Activated CD8-positive, alpha-beta memory T cell treated with anti-CD3 and anti-CD28 coated beads for 48 hours (primary cell): ENCODE measurements at places on chromosomes 1 and 21.

DNA sequence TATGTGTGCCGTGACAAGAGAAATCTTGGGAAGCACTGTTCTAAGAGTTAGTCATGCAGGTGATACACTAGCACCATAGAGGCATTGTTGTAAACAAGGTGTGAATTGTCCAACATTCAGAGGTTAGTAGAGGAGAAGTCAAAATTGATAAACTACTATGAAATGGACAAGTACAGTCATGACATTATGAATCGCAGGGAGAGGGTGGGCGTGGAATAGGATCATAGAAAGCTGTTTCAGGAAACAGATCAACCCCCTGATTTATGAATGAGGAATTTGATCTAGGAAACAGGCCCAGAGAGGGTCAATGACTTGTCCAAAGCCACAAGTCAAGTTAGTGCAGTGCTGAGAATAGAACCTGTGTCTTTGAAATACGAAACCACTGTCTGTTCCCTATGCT, 58.5 kb upstream of the LAX1 start:
- DNase-seq = no peak

DNA sequence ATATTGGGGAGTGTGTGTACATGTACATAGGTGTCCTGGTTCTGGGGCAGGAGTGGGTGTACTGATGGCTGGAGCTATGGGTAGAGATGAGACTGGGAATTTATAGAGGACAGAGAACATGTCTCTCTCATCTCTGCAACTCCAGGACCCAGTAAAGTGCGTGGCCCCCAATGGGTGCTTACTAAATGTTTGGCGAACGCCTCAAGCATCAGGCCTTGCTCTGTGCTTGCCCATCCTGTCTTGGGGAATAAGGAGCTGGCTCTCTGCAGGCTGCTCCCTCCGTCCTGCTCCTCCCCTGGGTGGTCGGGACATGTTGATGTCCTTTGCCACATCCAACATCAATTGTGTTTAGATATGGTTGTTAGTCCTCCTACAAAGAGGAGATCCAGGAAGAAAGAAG, 161.7 kb downstream of the ZSCAN20 start:
- no peak for DNase-seq

DNA sequence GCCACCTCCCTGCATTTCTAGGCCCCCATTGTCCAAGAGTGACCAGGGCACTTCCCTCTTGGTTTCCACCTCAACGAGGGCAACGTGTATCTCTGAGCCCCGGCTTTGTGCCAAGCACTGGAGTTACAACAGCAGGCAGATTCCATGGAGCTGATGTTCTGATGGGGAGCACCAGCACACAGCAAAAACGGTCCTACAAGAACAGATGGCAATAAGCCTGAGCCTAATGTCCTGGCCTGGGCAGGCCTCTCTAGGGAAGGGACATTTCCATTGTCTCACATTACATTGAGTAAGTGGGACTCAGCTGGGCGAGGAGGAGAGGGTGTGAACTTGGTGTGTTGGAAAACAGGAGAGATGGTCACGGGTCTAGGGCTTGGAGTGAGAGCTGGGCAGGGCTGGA, 27.2 kb upstream of the NPPB start:
- DNase-seq = no peak

GRCh38 chr21:38833117-38833516, 27.4 kb downstream of the ETS2 start:
- DNase-seq = no peak
